ENCODE measurements at places on chromosomes 4 and X.

DNA sequence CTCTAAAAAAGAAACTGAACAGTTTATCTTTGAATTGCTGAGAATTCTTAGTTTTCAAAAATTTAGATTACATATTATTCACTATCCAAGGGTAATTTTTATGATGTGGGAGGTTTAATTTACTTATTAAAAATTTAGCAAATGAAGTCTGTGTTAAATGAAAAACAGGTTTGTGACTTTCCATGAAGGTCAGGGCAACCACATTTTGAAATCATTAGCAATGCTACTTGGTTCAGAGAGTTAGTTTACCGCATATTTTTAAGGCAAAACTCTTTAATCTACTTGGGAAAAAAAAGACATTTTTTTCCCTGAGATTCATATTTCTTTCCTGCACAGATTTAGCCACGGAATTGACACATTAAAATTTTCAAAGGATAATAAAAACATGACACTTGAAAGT, 37.3 kb upstream of the PRSS12 start:
- DNase-seq = no peak

- DNase-seq = no peak
These were observed 629.7 kb downstream of the PCDH7 start for GRCh38 chr4:31349907-31350306.

DNA sequence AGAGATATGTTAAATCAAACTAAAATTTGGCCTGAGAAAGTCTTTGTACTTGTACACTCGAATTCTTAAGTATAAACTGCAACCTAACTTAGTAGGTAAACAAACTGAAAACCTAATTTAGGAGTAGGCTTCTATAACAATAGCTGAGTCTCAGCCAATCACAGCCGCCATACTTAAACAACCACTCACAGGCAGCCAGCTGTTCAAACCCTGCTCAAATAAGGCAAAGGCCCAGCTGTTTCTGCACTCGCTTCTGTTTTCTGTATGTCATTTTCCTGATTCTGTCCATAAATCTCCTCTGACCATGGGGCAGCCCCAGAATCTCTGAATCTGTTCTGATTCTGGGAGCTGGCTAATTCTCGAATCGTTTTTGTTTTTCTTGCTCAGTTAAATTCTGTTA, 7.8 kb upstream of the PLS3 start:
- no peak for DNase-seq

DNA sequence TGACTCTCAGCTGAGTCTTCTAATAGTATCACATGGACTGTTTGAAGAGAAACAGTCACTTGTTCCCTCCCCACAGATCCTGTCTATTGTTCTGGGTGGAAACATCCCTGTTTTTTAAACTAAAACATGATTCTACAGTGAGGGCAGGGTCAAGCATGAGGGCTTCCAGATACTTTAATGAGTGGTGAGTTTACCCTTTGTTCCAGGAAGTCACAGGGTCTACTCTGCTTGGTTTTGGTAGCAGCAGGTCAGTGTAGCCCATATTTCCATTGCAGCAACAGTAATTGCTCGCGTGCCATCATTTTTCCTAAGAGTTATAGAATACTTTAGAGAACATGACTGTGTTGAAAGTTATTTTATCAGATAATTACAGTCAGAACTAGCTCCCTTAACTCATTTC, 87.4 kb downstream of the ZNF732 start:
- DNase-seq = no peak

- DNase-seq = no peak
These were observed 165.8 kb downstream of the NSUN7 start for GRCh38 chr4:40915318-40916217.

DNA sequence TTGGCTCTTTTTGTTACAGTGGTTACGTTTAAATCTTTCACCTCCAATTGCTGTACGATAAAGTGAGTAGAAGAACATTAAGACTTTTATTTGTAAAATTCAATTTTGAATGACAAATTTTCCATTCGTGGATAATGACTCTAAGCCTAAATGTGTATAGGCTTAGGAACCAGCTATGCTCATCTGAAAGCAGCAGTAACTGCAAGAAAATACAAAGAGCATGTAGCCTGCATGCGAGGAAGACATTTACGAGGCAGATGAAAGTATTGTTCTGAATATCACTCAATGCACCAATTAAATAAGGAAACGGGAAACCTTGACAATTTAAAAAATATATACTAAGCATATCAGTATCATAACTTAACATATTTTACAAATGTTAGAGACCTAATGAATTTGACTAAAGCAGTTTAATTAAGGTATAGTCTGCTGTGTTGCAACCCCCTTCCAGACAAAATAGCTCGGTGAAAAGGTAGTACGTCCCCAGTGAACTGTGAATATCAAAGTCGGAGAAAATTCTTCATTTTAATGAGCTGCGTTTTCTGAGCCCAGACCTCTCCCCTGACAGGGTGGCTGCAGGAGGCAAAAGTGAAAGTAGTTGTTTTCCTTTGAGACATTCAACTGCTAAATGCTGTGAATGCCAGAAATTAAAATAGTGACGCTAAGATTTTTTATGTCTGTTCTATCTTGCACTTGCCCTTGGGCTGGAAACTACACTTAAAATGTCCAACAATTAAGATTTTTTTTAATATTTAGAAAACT, 1236.5 kb upstream of the TENM3 start:
- DNase-seq = no peak

DNA sequence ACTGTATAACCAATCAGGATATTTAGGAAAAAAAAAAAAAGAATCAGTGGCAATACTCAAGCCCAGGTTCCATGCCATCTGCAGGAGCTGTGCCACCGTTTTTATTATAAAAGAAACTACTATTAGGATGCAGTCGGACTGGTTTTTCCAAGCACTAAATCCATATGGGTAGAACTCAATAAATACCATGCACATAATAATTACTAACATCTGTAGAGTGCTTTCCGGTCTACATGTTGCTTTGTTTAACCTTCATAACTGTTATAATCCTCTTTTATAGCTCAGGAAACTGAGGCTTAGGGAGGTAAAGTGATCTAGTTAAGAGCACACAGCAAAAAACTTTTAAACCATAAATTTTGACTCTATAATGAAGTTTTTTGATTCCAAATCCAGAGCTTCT, 24.0 kb downstream of the ARSJ start:
- DNase-seq = no peak

DNA sequence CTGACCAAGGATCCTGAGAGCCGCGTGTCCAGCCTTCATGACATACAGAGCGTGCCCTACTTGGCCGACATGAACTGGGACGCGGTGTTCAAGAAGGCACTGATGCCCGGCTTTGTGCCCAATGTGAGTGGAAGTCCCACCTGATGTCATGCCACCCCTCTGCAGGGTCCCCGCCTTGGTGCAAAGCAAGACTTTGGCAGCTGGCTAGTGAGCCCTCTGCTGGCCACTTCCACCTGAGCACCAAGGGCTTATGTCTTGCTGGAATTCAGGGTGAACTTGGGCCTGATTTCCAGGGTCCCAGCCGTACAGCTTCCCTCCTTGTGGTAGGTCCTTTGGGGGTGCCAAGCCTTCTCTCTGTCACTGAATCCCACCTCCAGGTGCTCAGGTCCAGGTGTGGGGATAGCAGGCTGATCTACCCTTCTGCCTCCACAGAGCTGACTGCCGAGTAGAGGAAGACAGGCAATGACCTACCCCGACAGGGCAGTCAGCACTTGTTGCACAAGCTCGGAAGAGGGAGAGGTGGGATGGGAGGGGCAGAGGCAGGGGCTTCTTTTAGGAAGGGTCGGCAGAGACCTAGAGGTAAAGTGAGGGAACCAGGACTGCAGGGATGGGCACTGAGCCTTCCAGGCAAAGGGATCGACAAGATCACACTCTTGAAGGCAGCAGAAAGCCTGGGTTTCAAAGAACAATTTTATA, 248.1 kb downstream of the EVC2 start:
- DNase-seq = peak; percentile 3

DNA sequence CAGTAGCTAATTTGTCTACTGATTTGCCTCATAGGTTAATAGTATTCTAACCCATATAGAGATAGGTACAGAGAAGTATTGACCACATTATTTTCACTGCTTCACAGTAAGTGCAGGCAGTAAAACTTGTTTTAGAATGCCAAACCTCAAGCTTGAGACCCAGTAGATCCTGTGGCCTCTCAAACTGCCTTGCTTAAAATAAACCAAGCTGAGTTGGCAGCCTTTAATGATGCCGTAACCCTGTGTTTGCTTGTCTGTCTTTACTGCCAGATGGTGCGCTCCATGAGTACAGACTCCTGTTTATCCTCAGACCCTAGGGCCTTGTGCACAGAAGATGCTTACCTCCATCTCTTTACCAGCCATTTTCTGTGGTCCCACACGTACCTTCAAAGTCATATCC, 50.8 kb downstream of the ANXA3 start:
- DNase-seq = no peak

DNA sequence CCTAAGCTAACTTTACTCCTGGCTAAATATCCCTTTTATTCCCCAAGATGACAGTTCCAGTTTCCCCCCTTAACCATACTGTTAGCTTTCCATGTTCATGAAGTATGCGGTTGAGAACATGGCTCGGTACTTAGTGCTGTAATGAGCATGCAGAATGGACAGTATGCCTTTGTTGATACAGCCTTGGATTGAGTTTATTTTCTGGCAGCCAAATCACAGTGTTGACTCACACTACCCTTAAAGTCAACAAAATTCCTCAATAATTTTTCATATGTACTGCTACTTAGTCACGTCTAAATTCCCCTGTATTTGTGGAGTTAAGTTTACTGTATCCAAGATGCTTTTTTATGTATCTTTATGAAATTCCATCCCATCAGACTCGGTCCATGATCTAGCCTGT, 1.4 kb upstream of the VEGFC start:
- DNase-seq = peak; percentile 88

- DNase-seq = no peak
These were observed 36.0 kb downstream of the FUNDC1 start for GRCh38 chrX:44506678-44507077.

DNA sequence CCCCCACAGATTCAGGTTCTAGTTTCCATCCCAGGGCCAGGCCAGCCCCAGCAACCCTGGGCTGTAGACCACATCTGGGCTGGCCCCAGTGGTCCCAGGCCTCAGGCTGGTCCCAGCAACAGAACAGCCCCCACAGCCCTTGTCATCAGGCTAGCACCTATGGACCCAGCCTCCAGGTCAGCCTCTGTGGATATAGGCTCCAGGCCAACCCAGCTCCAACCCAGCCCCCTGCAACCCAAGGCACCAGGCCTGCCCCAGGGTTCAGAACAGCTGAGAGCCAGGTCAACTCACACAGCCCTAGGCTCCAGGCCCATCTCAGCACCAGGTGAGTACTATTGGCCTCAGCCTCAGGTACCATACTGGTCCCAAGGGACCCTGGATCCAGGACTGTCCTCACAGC, 155.3 kb downstream of the PWWP3B start:
- no peak for DNase-seq

- no peak for DNase-seq
These were observed 55.3 kb upstream of the RAPGEF2 start for GRCh38 chr4:159047478-159048165.

DNA sequence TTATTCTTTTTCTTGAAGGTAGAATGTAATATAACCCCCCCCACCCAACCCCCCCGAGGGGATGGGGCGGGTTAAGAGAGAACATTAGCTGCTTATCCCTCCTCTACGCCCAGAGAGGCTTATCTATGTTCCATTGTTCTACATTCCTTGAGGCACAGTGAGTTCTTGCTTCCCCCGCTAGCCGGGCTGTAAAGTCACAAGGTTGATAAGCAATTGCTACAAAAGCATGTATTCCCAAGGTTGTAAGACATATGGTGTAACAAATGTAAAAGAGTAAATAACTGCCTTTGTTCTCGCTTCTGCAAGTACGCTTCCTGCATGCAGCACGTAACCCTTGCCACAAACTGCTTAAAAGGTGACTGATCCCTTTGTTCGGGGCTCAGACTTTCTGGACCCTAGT, 8.2 kb downstream of the DCAF8L2 start:
- DNase-seq = no peak

GRCh38 chr4:15948826-15949225, 10.3 kb upstream of the FGFBP1 start:
- DNase-seq = no peak

DNA sequence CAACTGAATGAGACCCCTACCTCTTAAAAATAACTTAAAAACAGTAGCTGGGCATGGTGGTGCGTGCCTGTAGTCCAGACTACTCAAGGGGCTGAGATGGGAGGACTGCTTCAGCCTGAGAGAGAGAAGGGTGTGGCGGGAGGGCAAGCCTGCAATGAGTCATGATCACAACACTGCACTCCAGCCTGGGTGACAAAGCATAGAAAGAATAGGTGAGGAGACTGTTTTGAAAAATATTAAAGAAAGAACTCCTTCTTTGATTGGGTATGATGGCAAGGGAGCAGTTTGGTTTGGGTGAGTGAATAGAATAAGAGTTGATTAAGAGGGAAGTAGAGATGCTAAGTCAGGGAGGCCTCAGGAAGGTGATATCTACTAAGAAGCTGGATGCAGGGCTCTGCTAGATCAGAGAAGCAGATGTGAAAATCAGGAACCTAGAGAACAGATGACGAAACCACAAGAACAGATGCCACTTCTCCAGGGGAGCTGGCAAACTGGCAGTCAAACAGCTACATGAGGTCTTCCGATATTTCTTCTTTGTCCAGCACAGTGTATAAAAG, 318.6 kb downstream of the OPHN1 start:
- DNase-seq = no peak

DNA sequence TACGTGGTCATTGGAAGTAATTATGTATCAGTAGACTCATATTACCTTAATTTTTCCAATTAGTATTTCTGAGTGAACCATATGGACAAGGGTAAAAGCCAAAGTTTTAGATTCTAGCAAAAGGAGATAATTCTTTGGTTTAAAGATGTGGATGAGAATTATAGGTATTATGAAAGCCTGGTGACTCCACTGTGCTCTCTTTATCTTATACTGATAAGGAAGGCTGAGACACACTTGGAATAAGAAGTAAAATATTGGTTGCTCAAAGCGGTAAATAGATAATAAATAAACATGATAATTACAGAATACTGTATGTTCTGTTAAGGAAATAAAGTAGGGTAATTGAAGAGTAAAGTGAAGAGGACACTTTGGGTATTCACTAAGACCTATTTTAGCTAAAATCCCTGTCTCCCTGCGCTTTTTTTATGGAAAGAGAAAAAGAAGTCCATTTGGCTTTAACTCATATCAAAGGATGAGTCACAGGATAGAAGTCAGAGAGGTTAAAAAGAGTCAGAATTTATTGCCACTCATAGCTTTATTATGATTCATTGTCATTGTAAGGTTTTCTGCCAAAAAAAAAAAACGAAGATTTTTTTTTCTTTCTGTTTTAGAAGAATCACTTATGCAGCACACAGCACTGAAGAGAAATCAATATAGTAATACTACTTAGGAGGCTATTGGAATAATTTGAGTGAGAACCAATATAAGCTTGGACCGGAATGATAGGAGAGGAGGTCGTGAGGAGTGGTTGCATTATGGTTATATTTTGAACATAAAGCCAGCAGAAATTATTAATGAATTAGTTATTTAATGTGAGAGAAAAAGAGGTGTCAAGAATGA, 2463.1 kb downstream of the ARAP2 start:
- no peak for DNase-seq
